ENCODE measurements at places on chromosomes 1 and 21. TPM values are rescaled to one million over a fixed set of nuclear protein-coding genes. Genes with fewer than 3 reads are reported as not detected.

Gene OR2L8
- total RNA-seq = 0.68 TPM

Gene ADAMTS5
- total RNA-seq = 13.5 TPM

Gene MPZ
- total RNA-seq = 1.9 TPM

Gene S100A16
- 62.7 TPM for total RNA-seq

Gene LAMB3
- total RNA-seq = 1.9 TPM

Gene TNFRSF18
- total RNA-seq = 0.67 TPM

Gene KRTAP19-3
- not detected for total RNA-seq

Gene HHIPL2
- 2.0 TPM for total RNA-seq

Gene ZNF684
- total RNA-seq = 7.5 TPM

Gene HLX
- 5.1 TPM for total RNA-seq

Gene CFHR1
- not detected for total RNA-seq

Gene CDCA8
- 1.2 TPM for total RNA-seq

Gene ECM1
- total RNA-seq = 4.2 TPM

Gene MRAP
- not detected for total RNA-seq

Gene TATDN3
- total RNA-seq = 12.1 TPM

Gene GSTM5
- total RNA-seq = 2.8 TPM

Gene LCE1D
- not detected for total RNA-seq

GRCh38 chr1:222555992-222556615 is 8.2 kb upstream of the HHIPL2 start:
- DNase-seq = no peak

DNA sequence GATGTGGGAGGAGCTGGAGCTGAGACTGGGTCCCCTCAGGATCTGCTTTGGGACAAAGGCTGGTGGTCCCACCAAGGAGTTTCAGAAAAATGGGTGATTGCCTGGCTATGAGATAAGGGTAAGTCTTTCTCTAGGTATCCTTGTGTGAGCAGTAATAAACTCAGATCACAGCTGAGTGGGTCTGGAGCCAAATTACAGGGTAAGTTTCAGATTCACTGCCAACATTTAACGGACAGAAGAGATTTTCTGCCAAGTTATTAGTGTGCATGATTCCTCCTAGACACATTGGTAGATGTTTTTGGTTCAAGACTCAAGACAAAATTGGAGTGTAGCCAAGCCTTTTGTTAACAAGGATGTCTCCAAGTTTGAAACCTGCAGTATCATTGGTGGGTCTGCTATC is 7.5 kb downstream of the CD1B start:
- no peak for DNase-seq

- no peak for DNase-seq
Observed at GRCh38 chr1:7940745-7941436, at the start of gene TNFRSF9. Gene TNFRSF9 (minus strand): TSS chr1:7940839. CDS start chr1:7939994, 845 bp downstream.

DNA sequence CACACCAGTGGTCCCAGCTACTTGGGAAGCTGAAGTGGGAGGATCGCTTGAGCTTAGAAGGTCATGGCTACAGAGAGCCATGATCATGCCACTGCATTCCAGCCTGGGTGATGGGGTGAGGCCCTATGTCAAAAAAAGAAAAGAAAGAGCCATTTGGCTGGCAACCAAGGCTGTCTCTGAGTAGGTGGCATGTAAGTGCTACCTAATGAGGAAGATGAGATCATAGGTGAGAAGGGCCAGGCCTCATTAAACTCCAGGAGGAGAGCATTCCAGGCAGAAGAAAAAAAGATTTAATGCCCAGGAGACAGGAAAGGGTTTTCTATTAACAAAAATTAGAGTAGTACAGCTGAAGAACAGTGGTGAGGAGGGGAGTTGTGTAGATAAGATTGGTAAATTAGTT is 103.4 kb upstream of the ZNF678 start:
- no peak for DNase-seq

DNA sequence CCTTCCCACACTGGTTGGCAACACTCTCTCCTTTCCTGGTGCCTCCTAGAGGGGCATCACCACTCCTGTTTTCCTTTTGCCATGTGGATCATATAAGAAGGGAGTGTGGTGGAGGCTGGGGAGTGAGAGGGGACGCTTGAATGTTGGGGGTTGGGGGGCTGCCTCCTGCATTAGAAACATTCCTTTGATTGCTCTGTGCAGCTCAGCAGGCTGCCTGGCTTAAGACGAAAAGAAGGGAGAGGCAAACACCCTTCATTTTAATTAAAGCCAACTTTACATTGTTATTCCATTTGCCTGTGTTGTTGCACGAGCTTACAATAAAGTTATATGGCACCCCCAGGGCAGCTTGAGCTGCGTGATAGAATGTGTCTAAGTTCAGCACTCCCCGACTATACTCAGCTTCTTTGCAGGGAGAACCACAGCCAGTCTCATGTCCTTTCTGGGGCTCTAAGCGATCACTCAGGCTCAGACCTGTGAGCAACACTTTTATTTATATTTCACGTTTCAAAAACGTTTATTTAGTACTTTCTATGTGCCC is 57.4 kb downstream of the FOXD2 start:
- DNase-seq = no peak

GRCh38 chr1:167471568-167471967 is 46.8 kb downstream of the CD247 start:
- DNase-seq = no peak

GRCh38 chr1:98035602-98036002 is 114.8 kb upstream of the DPYD start:
- no peak for DNase-seq

- no peak for DNase-seq
Observed at GRCh38 chr1:216732121-216732520, 8.9 kb upstream of the ESRRG start.

DNA sequence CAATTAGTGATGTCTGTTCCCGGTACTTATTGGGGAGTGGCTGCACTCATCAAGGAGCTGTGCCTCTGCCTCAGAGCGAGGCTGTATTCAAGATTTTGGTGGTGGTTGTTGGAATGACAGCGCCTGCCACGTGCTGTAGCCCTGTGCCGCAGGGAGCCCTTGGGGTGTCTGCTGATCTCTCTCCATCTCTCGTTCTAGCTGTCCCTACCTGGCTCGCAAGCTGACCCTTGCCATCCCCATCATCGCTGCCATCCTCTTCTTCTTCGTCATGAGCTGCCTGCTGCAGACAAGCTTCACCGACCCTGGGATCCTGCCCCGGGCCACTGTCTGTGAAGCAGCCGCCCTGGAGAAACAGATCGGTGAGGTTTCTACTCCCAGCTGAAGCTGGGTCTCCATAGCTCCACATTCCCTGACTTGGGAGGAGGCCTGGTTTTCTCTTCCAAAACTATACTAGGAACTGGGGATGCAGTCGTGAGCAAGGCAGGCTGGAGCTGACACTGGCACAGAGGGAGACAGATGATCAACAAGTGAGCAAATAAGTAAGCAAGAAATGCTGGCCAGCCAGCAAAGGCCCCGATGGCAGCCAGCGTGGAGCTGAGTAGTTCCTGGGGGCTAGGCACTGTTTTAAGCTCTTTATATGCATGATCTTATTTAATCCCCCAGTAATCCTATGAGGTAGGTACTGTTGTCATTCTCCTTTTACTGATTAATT is 5.9 kb downstream of the ZDHHC18 start:
- DNase-seq = no peak

- peak; percentile 61 for DNase-seq
Observed at GRCh38 chr1:46903481-46903880, 37.8 kb downstream of the CYP4A11 start.

DNA sequence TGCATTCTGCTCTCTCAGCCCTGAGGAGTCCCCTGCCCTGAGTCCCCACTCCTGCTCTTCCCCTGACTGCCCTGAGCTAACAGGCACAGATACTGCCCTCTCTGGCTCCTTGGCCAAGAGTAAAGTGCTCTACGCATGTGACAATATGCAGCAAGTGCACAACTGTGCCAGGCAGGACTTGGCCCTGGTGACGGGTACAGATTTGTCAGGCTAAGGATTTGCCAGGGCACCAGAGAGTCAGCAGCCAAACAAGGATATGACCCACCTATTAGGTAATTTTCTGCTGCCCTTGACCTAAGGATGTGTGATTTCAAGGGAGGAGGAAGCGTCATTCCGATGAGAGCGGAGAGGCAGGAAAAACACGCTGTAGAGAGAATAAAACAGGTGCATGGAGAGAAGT is 339.0 kb downstream of the PTPRU start:
- DNase-seq = no peak

- DNase-seq = no peak
Observed at GRCh38 chr1:244221991-244222390, 170.9 kb downstream of the ZBTB18 start.

GRCh38 chr1:166221316-166221715 is 54.5 kb upstream of the FAM78B start:
- DNase-seq = no peak

GRCh38 chr1:61158591-61158990 is 76.2 kb downstream of the NFIA start:
- DNase-seq = no peak

- peak; percentile 57 for DNase-seq
Observed at GRCh38 chr1:52880206-52880605, 37.6 kb downstream of the ZYG11A start.

GRCh38 chr1:159179906-159180305 is 8.5 kb downstream of the CADM3 start:
- no peak for DNase-seq

DNA sequence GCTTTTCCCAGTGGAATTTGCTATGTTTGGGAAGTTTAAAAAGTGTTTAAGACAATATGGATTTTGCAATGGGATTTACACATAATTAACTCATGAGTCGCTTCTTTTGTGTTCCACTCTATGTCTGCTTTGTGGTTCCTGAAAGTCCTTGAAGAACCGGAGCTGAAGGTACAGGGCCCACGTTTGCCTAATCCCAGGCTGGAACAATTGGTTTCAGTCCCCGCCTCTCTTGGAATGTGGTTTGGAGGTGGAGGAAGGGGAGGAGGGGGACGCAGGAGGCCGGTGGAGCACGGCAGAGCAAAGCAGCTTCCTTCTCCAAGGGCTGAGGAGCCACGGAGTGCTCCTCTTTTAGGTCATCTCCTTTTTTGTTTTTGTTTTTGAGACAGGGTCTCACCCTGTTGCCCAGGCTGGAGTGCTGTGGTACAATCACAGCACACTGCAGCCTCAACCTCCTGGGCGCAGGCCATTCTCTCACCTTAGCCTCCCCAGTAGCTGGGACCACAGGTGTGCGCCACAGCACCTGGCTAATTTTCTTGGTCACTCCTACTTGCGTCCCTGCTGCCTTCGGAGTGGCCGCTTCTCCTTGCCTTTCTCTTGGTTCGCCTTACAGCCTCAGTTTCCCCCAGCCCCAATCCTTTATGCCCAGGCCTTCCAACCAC is 129.5 kb upstream of the ERRFI1 start:
- peak; percentile 62 for DNase-seq

GRCh38 chr1:150971583-150972416 is 2.8 kb downstream of the CERS2 start:
- DNase-seq = peak; percentile 77

GRCh38 chr1:205424901-205425600 is 3.2 kb upstream of the LEMD1 start:
- DNase-seq = no peak

- DNase-seq = no peak
Observed at GRCh38 chr1:27646676-27647075, 11.7 kb upstream of the FGR start.

DNA sequence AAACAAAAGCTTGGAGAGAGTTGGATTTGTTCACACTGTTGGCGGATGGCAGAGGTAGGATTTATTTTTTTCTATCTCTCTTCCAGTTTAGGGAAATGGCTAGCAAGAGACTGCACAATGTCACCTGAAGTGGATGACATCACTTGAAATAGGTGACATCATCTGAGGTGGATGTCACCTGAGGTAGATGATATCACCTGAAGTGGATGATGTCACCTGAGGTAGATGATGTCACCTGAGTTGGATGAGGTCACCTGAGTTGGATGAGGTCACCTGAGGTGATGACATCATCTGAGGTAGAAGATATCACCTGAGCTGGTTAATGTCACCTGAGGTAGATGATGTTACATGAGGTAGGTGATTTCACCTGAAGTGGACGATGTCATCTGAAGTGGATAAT is 413.4 kb downstream of the DSCAM start:
- no peak for DNase-seq

DNA sequence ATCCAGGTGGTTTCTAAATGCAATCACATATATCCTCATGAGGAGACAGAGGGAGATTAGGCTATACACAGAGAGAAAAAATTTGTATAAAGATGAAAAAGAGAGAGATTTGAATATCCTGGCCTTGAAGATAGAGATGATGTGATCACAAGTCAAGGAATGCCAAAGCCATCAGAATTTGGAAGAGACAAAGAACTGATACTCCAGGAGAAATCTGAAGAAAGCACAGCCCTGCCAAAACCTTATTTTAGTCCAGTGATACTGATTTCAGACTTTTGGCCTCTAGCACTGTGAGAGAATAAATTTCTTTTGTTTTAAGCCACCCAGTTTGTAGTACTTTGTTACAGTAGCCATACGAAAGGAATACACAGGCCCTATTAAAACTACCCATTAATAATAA is 33.4 kb downstream of the DOCK7 start:
- no peak for DNase-seq

- DNase-seq = no peak
Observed at GRCh38 chr1:178875936-178876335, 5.1 kb upstream of the ANGPTL1 start.

GRCh38 chr1:17574516-17574915 is 35.0 kb downstream of the ARHGEF10L start:
- DNase-seq = no peak

- DNase-seq = no peak
Observed at GRCh38 chr1:85282424-85282823, 6.0 kb upstream of the BCL10 start.

Measured in thyroid gland (tissue), 4 donors.